ENCODE measurements at places on chromosomes 4 and X.

GRCh38 chrX:40022421-40022820 is 75.3 kb downstream of the BCOR start:
- DNase-seq: no peak

GRCh38 chrX:39439906-39440798 is 638.9 kb downstream of the MID1IP1 start:
- DNase-seq: no peak

DNA sequence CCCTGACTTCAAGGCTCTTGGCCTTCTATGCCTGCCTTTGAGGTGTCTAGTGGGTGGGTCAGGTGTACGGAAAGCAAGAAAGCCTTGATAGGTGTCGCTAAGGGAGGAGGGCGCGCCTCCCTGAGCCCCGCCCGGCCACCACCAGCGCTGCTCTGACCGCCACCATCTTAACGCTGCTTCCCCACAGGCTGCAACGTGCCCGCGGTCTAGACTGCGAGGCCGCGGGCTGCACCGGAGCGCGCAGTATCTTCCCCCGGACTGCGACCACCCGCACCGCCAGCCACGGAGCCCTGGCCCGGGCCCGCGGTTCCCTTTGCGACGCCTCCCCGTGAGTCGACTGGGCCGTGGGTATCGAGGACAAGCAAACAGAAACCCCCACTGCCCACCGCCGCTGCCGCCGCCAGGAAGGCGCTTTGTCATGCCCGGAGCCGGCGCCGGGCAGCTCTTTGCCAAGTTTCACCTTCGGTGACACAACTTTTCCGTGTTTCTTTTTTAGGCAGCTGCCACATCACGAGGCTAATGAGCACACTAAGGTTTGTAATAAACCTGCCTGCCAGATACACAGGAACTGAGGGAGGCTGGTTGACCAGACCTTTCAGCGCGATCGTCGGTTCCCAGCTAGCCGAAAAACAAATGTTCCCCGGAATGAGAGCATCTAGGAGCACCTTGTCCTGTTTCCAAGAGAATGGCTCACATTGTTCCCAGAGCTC is 335.8 kb upstream of the F9 start:
- DNase-seq: no peak

DNA sequence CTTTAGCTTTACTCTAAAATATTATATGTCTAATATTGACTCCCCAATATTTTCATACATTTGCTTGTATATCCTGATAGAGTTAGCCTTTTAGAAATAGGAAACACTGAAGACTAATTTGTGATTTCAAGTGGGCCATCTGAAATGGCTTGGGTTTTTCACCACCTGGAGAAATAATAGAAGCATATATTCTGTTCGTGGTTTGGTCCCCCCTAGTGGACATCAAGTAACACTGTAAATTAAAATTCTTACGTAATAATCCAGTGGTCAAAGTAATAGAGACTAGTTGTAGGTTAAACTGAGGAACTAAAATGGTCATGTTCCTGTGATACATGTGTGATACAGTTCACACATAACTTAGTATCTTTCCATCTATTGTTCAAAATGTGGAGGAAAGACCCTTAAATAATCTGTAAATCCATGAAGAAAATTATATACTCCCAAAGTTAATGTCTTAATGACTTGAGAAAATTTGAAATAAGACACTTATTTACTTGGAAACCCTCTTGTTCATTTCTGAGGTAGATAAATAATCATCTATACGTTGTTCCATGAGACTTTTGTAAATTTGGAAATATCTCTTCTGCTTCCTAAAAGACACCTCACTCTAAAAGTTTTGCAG is 79.8 kb upstream of the SMARCAD1 start:
- no peak for DNase-seq

- peak; percentile 40 for DNase-seq
Measured at GRCh38 chrX:114611018-114611619, 27.2 kb downstream of the HTR2C start.

DNA sequence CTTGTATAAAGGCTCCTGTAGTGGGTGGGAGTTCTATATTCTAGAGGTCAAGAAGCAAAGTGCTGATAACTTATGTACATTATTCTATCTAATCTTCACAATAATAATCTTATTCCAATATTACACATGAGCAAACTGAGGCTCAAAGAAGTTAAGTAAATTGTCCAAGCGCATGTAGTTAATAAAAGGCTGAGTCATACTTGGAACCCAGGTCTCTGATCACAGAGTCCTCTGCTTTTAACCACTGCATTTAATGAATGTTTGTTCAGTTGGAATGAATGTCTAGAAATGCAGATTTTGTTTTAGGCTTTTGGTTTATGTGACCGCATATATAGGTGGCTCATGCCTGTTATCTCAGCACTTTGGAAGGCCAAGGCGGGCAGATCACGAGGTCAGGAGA is 88.4 kb upstream of the PAQR3 start:
- DNase-seq: no peak

GRCh38 chr4:26992657-26993361 is 132.2 kb downstream of the STIM2 start:
- no peak for DNase-seq

DNA sequence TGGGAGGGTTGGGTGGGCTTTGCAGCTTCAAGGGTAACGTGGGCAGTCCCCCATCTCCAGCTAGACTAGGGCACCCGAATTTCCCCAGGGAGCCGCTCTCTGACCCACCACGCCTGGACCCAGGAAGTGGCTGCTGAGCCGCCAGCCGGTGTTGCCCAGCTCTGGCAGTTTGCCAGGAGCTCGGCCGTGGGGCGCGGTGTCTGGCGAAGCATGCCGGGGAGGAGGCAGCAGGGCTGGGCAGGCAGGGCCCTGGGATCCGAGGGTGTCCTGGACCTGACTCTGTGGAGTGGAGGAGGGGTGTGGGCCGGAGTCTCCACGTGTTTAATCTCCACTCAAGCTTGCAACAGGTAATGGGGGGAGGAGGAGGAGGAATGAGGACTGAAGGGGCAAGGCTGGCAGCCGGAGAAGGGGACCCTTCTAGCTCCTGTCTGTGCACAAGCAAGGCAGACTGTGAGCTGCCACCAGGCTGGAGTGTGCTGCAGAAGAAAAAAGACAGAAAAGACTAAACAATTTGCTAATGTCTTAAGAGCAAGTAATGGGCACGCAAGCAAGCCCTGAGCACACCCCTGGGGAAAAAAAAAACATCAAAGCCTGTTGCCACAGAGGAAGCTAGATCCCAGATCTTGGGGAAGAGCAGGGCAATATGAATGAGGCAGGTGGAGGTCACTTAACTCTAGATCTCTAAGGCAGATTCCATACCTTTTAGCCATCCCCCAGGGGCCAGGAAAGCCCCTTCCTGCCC is 2.4 kb downstream of the LONRF3 start:
- DNase-seq: peak; percentile 41

- no peak for DNase-seq
Measured at GRCh38 chr4:36944232-36944631, 300.3 kb upstream of the NWD2 start.

DNA sequence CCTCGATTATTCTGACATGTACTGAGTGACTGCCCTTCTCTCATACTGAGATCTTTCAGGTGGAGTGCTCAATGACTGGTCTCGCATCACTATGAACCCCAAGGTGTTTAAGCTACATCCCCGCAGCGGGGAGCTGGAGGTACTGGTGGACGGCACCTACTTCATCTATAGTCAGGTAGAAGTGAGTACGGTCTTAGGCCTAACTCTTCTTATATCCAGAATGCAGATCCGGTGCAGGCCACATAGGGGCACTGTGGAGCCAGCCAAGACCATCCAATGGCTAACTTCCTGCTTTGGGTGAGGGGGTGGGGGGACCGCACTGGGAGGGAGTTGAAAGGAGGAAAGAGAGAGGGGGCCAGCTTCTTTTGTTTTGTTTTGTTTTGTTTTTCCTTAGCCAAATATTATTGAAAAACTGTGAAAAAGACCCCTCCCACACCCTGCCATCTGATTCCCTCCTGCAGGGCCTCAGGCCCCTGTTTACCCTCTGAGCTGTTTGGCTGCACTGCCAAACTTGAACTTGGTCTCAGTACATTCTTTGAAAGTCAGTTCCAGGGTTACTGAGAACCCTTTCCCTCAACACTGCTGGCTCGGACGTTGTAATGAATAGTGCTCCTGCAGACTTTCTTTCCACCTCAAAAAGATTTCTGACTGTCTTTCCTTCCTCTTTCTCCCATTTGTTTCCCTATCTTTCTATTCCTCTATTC is 16.2 kb downstream of the AWAT2 start:
- peak; percentile 14 for DNase-seq

GRCh38 chrX:11267425-11267824 is 25.8 kb upstream of the AMELX start:
- no peak for DNase-seq

GRCh38 chrX:35826503-35826902 is 28.4 kb downstream of the MAGEB16 start:
- no peak for DNase-seq

DNA sequence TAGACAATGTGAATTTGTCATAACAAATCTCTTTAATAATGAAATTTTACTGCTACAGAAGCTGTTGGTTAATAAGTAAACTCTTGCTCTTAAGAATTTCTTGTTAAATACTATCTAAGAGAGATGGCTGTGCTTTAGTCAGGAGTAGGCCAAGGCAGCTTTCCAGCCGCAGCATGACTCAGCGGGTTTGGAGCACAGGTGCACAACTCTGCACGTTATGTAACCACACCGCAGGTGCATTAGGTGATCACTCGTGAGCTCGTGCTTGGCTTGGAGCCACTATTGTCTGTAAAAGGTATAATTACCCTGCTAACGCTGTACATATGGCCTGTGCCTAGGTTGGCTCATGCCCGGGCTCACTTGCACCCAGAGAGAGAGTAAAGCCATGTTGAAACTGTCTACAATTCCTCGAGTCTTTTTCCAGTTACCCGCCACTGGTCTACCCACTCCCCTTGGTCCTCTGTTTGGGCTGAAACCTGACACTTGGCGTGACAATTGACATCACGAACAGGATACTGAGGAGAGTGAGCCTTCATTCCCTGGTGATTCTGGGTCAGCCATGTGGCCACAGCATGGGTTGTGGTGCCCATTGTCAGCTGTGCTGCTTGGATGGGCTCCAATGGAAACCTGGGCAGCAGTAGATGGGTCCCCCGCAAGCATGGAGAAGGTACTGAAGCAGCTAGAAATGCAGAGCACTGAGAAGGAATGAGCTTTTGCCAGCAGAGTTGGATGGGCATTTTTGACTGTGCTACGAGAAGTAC is 18.4 kb upstream of the ANAPC4 start:
- peak; percentile 52 for DNase-seq

DNA sequence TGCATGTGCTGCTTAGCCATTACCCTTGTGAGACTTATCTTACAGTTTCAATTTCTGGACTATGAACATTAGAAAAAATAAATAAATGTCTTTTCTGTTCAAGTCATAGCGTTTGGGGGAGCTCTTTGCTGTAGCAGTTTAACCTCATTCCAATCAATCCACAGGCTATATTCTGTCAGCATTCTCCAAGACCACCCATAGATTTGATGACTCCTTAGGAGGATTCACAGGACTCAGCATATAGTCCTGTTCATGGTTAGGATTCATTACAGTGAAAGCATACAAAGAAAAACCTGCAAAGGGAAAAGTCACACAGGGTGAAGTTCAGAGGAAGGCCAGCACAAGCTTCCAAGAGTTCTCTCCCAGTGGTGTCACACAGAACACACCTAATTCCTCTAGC is 180.5 kb downstream of the ADAMTS3 start:
- DNase-seq: no peak

DNA sequence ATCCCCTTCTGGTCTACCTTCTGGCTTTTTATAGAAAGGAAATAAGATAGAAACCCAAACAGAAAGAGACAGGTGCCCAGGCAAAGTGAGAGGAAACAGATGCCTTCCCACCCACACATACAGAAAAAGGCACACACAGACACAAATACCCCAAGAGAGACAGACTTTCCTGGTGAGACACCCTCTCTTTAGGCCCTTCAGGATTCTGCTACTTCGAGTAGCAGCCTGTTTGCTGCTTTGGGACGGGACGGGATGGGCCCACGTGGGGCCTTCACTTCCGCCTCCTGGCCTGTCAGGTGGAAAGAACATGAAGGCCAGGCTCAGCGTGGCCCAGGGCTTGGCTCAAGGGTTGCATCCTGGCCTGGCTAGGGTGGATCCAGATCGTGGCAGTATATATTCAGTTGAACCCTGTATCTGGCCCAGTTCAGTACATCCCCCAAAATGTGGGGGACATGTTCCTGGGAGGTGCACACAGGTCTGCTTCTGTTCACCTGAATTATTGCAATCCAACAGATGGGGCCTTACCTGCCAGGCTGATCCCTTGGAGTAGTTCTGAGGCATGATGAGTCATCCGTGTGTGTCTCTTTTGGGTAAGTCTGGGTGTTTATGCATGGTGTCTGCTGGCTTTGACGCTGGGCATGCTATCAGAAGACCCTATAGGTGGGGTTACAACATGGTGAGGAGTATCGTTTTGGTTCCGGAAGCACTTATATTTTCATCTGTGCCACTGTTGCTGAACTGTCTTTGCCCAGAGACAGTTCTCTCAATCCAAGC is 2.4 kb downstream of the ZNF275 start:
- no peak for DNase-seq

DNA sequence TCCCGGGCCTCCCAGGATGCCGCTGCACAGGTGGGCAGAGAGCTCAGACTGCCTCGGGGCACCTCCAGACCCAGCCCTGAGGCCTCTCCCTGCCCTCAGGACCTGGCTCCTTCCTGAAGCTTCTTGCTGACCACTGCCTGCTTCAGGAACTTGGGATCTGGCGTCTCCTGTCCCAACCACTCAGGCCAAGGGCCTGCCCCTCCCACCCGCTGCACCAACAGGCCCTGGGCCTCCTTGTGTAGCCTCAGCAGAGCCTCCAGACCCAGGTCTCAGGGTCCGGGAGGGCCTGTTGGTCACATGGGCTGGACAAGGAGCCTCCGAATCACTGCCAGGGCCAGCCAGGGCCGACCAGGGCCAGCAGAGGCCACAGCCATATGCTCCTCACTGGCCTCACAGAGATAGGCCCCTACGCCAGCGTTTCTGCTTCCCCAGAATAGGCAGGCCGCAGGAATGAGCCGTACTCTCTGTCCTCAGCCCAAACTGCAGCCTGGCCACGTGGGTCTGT is 2.8 kb downstream of the MXD4 start:
- DNase-seq: no peak

DNA sequence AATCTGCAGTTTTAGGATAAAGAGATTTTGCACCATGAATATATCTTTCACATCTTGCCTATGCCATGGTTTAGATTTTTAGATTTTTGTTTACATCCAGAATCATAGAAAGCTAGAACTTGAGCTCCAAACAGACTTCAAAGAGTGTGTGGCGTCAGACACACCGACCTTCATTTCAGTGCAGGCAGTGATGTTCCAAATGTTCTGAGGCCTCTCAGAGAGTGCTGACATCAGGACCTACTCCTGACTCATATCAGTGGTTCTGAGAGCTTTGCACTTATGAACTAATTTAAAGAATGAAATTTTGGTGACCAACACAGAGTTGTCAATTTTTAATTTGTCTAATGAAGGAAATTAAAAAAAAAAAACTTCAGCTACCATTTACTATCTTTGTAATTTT is 18.3 kb downstream of the CXCR3 start:
- DNase-seq: no peak
